ENCODE measurements at places on chromosomes 2 and 18.
A peak's percentile ranks its signal among the peaks of the same experiment; 100 is the strongest.

- no peak for DNase-seq
Observed at GRCh38 chr2:133710613-133711012, 142.3 kb upstream of the NCKAP5 start.

- no peak for DNase-seq
Observed at GRCh38 chr2:147386284-147386683, 458.5 kb upstream of the ACVR2A start.

DNA sequence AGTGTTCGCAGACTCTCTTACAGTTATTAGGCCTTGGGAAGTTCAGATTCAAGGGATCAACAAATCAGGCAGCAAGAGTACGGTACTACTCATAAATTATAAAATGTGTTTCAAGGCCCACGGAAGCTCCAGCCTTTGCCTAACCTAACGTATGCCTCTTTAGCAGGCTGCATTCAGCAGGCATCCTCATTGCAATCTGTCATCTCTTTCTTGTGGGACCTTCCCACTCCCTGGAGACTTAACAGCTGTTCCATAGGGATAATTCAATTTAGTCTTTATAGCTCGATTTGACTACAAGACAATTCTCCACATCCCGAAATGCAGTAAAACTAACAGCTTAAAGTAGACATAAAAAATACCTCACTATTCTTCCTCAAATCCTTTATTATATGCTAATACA, 453.7 kb downstream of the CNTNAP5 start:
- DNase-seq: no peak

DNA sequence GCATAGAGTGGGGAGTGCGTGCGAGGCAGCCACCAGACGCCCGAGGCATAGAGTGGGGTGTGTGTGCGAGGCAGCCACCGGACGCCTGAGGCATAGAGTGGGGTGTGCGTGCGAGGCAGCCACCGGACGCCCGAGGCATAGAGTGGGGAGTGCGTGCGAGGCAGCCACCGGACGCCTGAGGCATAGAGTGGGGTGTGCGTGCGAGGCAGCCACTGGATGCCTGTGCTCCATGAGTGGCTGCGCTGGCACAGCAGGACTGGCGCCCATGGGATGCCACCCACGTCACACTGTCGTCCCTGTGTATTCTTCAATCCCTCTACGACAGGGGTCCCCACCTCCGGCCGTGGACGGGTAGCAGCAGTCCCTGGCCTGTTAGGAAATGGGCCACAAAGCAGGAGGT, 221.9 kb downstream of the HDAC4 start:
- no peak for DNase-seq

GRCh38 chr2:197251576-197251975, 59.0 kb downstream of the ANKRD44 start:
- no peak for DNase-seq

DNA sequence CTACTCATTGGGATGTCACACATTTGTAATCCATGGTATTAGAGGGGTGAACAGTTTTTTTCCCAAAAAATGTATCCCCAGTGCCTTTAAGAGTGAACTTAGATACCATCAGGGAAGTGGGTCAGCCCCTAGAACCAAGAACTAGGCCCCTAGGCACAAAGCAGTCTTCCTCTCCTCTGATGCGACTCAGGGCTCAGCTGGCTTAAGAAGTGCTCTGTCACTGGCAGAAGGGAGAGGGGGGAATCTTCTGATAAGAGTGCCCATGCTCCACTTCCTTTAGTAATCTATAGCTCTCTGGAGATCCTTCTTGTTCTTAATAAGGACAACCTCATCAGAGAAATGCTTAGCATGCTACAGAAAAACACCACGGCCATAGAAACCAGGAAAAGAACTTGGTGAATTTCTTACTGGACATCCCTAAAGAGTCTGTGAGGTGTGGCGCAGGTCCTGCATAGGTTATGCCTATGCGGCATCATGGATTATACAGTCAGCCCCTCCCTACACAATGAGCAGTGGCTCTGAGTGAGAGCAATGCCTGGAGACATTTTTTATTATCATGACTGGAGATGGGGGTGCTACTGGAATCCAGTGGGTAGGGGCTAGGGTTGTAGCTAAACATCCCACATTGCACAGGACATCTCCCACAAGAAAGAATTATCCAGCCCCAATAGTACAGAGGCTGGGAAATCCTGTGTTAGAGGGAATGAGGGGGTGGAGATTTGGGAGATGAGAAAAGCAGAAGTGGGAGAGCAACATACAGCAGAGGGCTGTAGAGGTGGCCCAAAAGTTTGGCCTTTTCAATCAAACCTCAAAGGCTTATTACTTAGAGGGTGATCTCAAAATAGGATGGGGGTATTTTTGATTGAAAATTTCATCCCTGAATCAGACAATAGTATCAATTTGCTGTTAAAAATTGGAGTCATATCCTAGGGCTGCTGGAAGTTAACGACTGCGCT, 21.7 kb upstream of the ZNF385B start:
- no peak for DNase-seq

- DNase-seq: no peak
Observed at GRCh38 chr2:152200565-152201465, 25.3 kb upstream of the STAM2 start.

GRCh38 chr18:55419132-55419946, 168.7 kb downstream of the TCF4 start:
- DNase-seq: no peak

- no peak for DNase-seq
Observed at GRCh38 chr2:177476897-177477296, 84.3 kb downstream of the AGPS start.

DNA sequence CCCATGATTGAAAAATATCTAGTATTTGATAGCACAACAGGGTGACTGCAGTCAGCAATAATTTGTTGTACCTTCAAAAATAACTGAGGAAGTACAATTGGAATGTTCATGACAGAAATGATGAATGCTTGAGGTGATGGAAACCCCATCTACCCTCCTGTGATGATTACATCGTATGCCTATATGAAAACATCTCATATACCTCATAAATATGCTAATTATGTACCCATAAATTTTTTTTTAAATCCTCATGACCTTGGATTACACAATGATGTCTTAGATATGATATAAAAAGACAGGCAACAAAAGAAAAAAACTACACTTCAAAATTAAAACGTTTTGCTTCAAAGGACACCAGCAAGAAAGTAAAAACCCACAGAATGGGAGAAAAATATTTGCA, 1.4 kb upstream of the POLR1B start:
- DNase-seq: no peak

- DNase-seq: no peak
Observed at GRCh38 chr2:234447189-234447588, 49.7 kb downstream of the ARL4C start.

DNA sequence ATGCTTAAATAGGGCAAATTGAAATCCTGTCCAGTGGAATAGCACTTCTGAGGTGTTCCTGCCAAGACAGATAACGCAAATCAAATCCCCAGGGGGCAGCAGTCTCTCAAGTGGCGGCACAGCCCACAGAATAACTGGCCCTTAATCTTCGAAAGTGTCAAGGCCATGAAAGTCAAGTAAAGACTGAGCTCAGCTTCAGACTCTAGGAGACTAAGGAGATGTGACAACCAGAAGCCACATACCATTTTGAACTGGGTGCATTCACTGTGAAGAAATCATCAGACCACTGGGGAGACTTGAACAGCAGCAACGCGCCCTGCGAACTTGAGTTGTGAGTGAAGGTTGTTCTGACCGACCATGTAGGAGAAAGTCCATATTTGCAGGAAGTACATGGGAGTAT, 66.0 kb upstream of the ASAP2 start:
- DNase-seq: no peak

DNA sequence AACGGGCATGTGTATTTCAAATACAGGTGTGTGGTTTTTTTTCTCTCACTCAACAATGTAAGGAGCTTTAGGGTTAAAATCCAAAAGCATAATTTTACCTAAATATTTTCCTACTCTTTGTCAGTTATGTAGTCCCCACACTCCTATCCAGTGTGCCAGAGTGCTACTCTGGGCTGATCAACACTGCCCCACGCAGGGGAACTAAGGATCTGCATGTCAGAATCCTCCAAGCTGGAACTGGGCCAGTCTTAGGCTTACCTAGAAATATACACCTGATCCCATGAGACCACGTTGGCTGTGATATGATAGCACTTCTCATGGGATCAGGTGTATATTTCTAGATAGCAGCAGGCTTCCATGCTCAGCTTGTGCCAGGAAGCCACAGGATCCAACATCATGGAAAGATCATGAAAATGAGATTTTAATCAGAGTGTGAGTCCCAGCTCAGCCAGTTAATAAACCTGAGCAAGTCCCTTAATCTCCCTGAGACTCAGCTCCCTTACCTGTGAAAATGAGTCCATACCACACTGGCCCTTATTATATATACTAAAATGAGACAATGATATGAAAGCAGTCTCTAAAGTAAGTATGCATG, 29.7 kb downstream of the CCDC141 start:
- DNase-seq: peak; percentile 24

GRCh38 chr2:181977661-181978350, 7.8 kb upstream of the PPP1R1C start:
- DNase-seq: no peak

- DNase-seq: no peak
Observed at GRCh38 chr2:147542351-147542750, 302.5 kb upstream of the ACVR2A start.

GRCh38 chr2:8438476-8438875, 243.4 kb upstream of the ID2 start:
- peak; percentile 17 for DNase-seq

- DNase-seq: no peak
Observed at GRCh38 chr18:44693030-44693784, 12.5 kb downstream of the SETBP1 start.

- DNase-seq: no peak
Observed at GRCh38 chr2:215137741-215138340, 585 bp downstream of the ABCA12 start.

- DNase-seq: no peak
Observed at GRCh38 chr2:132980304-132980703, 310.3 kb upstream of the LYPD1 start.

DNA sequence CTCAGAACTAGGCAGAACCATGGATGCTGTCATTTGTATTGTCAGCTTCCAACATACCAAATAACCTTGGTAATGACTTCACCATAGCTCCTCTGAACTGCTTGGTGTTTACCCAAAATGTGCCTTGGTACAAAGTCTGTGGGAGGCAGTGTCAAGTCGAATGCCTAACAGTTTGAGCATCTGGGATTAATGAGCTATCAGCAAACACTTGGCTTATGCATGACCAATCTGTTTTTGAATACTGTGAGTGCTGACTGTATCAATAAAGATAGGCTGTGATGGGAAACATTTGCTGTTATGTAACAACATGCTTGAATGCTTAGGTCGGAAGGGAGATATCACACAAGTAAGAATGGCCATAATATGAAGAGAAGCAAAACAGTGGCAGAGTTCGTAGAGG, 455.4 kb downstream of the CMPK2 start:
- no peak for DNase-seq

DNA sequence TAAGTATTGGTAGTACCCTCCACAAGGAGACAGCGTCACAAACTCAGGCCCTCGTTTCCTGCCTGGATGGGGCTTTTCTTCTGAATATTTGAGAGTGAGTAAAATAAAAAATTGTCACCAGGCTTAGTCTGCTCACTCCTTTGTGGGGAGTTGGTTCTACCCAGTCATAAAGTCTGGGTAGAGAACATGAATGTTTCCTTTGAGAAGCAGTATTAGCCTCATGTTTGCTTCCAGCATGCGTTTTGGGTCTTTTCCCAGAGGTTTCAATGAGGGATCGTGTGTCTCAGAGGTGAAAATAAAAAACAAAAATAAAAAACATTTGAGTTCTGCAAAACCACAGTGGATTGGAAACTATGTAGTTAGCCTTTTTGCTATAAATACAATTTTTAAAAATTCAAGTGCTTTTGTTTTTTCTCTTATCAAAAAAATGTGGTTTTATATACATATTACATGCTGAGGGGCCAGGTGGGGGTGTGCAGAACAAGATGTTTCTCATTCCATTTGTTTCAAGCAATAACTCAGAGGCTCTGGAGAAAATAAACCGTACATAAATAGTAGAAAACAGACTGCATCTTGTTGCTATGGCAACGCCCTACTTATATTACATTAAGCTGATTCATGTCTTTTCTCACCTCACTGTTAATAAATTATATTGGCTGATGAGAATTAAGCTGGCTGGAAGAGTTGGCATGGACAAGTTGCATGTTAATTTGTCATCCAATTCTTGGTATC, 225.4 kb upstream of the FBXO11 start:
- peak; percentile 63 for DNase-seq

GRCh38 chr2:99691926-99692325, 202.1 kb upstream of the REV1 start:
- no peak for DNase-seq

GRCh38 chr2:227395556-227395955, 7.8 kb upstream of the SCYGR1 start:
- DNase-seq: no peak

DNA sequence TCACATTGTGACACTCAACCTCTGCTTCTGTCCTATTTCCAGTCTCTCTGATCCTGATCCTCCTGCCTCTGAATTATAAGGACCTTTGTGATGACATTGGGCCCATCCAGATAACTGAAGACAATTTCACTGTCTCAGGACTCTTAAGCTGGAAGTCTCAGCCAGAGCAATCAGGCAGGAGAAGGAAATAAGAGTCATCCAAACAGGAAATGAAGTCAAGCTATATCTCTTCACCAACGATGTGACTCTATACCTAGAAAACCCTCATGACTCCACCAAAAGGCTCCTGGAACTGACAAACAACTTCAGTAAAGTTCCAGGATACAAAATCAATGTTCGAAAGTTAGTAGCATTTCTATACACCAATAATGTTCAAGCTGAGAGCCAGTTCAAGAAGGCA, 29.3 kb upstream of the TWIST2 start:
- no peak for DNase-seq

- no peak for DNase-seq
Observed at GRCh38 chr2:99158599-99158998, 3.8 kb downstream of the LIPT1 start.

DNA sequence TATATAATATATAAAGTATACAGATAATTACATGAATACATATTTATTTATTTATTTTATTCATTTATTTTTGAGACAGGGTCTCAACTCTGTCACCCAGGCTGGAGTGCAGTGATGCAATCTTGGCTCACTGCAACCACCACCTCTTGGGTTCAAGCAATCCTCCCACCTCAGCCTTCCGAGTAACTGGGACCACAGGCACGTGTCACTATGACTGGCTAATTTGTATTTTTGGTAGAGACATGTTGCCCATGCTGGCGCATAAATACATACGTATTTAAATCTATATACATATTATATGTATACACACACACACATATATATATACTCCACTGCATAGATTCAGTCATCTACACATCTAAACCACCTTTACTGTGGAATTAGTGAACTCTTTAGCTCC, 20.6 kb upstream of the NDUFV2 start:
- peak; percentile 56 for DNase-seq

- DNase-seq: no peak
Observed at GRCh38 chr18:69622184-69622583, 221.5 kb downstream of the DOK6 start.

GRCh38 chr18:36735130-36735529, 93.7 kb downstream of the TPGS2 start:
- DNase-seq: no peak

DNA sequence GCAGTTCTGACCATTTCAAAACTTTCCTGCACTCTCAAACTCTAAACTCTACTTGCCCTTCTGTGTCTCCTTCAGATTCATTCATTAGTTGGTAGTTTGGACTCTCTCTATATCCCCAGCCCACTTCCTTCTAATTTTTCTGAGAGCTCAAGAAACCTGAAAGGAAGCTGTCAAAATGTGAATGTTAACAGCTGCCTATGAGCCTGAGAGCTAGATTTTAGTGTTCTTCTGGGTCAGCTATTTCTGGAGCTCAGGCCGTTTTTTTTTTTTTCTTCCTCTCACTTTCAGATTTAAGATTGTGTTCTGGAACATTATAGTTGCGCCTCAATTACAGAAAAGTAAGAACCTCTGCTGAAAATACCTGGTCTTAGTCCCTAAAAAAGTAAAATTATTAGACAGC, 73.1 kb downstream of the RTN4 start:
- no peak for DNase-seq

All from CD4-positive, alpha-beta T cell treated with Interleukin-4 for 4 hours (primary cell).